ENCODE measurements at places on chromosomes 4 and X.
A peak's percentile ranks its signal among the peaks of the same experiment; 100 is the strongest.

DNA sequence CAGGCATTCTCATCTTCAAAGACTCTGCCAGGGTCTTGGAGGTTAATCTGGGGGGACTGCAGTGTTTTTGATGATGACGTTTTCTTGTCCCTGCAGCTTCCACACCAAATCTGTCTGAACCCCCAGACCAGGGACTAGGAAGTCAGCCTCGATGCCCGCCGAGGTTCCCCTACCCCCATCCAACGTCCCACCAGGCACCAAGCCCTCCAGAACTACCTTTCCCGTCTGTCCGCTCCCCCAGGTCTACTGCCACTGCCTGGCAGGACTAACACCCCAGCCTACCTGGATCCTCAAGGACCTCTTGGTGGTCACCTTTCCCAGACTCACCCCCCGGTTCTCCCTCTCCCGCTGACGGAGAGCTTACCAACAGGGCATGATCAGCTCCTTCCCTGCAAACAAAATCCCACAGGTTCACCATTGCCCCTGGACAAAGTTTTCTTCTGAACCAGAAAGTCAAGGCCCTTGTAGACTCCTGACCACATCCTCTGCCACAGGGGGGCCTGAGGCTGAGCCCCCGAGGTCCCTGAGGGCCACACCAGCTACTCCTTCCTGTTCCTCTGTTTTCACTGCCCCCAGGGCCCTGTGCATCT lies 40.9 kb downstream of the HMX1 start:
- no peak for DNase-seq

- no peak for DNase-seq
Observed at GRCh38 chr4:109195646-109196045, 106.8 kb downstream of the COL25A1 start.

- no peak for DNase-seq
Observed at GRCh38 chrX:23134136-23134535, 134.4 kb downstream of the DDX53 start.

GRCh38 chr4:83389756-83390505 lies 55.3 kb upstream of the HPSE start:
- DNase-seq: no peak

GRCh38 chr4:1041147-1041935 lies 29.9 kb downstream of the FGFRL1 start:
- peak; percentile 61 for DNase-seq

- DNase-seq: no peak
Observed at GRCh38 chr4:115852767-115853091, 739.3 kb upstream of the NDST4 start.

DNA sequence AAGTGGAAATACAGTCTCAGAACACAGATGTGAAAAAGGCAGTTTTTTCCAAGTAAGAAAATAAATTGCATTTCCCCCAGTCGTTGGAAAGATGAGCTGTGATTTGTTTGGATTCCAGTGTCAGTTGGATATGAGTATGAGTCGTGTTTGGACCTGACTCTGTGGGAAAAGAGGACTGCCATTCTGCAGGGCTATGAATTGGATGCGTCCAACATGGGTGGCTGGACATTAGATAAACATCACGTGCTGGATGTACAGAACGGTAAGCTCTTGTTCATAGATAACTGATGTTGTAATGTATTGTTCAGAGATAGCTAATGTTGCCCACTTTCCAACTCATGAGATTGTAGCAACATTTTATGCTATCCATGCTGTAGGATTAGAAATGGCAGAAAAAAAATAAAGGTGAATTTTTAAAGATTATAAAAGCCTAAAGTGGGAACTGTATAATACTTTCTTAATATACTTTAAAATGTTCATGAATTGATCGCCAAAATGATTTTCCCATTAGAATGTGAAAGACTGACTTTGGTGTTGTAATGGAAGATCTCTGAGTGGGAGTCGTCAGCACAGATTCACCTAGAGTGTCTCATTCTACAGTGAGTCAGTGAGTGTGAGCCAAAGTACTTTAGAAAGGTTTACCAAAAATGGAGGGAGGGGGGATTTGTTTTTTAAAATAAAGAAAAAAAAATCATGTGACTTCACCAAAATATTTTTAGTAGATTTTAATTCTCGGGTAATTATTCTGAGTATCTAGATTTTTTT lies 178.7 kb downstream of the DCTD start:
- peak; percentile 35 for DNase-seq

DNA sequence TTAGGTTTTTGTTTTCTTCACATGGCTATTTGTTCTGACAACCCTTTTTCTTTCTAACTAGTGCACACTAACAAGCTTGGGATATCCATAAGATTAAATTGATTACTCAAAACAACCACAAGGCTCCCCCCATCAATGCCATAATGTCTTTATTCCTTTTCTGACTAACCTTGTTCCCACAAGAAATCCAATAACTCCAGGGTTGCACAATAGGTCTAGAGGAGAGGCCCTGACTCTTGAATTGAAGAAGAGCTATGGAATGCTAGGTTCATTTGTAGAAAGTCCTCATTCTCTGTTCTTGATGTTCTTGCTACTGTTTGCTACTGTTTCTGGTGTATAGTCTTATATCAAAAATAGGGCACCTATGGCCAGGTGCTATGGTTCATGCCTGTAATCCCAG lies 71.0 kb downstream of the PRRG1 start:
- DNase-seq: peak; percentile 41

DNA sequence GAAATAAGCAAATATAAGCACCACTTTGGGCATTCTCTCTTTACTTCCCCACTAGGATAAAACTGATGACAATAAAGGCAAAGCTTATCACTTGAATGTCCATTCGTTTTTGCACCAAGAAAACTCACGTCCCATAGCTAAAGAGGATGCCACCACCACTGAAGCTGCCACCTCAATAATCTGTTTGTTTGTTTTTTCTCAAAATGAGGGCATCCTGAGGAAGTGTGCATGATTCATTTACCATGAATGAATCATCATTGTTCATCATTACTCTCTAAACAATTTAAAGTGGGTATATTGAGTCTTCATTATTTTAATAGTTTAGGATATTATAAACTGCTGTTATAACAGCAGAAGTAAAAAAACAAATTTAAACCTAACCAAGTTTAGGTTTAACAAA lies 168.2 kb downstream of the DCTD start:
- DNase-seq: peak; percentile 47
